ENCODE measurements at places on chromosomes 13 and 19.

DNA sequence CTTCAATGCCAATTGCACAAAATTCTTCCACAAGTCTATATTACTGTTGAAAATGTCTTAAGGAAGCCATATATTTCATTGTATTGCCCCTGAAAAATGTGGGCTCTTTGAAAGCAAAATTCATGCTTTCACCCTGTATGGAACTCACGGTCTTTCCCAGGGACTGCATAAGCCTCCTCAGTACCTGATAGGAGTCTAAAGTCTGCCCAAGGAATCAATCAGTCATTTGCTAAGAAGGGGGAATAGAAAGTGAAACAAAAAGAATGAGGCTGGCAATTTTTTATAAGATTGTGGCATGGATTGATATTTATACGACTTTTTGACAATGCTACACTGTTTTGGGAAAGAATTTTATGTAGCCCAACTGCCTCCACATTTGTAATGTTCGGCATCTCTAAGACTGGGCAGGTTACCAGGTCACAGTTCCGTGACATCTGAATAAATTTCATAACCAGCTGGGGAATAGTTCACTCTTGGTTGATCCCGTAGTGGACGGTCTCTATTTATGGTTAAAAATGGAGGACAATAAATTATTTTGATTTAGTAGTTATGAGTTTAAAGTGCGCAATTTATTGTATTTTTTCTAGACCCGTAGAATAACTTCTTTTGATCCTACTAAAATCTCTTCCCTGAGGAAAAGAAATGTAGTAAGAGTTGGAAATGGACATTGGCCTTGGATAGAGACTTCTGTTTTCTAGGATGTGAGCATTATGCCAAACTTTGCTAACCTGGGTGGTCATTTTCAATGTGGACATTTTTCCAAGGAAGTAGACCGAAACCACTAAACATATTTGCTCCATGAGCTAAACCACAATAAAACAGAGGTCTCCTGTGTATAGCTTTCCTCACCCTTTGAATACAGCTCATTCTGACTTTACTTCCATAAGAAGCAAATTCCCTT, 1585.4 kb downstream of the EFNB2 start:
- no peak for DNase-seq

DNA sequence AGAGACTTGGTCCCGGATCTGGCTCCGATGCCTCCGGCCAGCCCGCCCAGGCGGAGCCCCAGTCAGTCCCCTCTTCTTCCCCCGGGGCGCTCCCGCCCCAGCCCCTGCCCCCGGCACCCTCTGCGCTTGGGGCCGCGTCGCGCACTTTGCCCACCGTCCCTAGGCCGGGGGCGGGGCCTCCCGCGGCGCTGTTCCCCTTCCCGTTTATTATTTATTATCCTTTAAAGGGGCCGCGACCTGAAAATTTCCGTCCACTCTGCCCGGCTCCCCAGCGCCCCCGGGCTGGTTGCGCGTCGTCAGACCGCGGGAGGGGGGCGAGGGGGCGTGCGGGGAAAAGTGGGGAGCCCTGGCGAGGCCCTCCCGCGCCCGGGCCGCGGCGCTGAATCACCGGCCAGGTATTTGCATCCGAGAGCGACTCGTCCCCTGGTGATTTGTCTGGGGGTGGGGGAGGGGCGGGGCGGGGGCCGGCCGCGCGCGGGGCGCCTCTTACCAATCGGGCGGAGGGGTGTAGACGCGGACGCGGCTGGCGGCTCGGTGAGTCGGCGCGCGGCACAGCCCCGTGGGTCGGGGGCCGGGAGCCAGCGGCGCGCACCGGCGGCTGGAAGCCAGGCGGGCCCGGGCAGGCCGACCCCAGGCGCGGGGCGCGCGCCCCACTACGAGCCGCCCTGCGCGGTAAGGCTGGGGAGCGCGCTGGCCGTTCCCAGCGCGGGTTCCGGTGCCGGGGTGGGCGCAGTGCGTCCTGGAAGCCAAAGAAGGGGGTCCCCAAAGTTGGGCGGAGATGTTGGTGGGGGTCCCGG, at the start of gene ARID3A:
TSS of gene ARID3A (plus strand) at position 510 of the 797 bp plus-strand sequence. CDS start 3,494 bp downstream, outside the sequence.
- DNase-seq: peak; percentile 87

DNA sequence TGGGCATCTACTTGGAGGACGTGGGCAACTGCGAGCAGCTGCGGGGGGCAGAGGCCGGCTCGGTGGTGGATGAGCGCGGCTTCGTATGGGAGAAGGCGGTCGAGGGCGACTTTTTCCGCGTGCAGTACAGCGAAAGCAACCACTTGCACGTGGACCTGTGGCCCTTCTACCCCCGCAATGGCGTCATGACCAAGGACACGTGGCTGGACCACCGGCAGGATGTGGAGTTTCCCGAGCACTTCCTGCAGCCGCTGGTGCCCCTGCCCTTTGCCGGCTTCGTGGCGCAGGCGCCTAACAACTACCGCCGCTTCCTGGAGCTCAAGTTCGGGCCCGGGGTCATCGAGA, 10.3 kb upstream of the STRN4 start:
- no peak for DNase-seq

DNA sequence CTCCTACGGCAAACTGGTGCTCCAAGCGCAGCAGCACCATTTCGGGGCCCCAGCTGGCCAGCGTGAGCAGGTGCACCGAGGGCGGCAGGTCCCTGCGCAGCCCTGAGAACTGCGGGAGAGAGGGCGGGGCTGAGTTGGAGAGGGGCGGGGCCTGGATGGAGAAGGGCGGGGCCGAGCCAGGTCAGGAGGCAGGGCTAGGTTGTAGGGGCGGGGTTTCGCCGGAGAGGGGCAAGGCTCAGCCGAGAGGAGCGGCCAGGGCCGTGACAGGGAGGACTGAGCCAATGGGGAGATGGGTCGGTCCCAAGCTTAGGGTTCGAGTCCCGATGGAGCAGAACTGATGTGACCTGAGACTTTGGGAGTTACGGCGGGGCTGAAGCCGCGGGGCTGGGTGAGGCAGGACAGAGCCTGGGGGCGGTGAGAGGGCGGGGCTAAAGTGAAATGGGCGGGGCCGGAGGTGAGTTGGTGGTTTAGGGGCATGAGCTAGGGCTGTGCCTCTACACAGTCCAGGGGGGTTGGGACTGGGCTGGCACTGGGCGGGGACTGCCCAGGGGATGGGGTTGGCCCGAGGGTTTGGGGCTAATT, 19.0 kb downstream of the MAN2B1 start:
- DNase-seq: no peak

GRCh38 chr19:996051-996838, 4.0 kb upstream of the GRIN3B start:
- peak; percentile 29 for DNase-seq

GRCh38 chr19:11963566-11964355, 1.1 kb upstream of the ZNF763 start:
- DNase-seq: peak; percentile 75

DNA sequence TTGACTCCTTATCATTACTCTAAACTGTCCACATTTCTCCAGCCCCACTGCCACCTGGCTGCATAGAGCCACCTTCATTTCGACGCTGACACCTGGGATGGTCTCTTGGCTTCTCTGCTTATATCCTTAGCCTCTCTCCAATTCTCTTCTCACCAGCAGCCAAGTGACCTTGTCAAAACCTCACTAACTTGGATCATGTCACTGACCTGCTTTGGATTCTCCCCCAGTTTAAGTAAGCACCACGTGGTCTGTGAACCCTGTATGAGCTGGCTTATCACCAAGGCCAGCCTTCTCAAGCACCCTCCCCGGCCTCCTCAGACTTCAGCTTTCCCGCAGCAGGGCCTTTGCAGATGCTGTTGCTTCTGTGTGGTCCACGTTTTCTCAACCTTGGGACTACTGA, 12.3 kb upstream of the GGACT start:
- no peak for DNase-seq

GRCh38 chr13:113187263-113187669, 21.2 kb downstream of the PCID2 start:
- no peak for DNase-seq

- DNase-seq: no peak
Measured at GRCh38 chr13:72983085-72983768, 75.6 kb upstream of the KLF5 start.

GRCh38 chr13:27634791-27635190, 13.1 kb downstream of the POLR1D start:
- no peak for DNase-seq

DNA sequence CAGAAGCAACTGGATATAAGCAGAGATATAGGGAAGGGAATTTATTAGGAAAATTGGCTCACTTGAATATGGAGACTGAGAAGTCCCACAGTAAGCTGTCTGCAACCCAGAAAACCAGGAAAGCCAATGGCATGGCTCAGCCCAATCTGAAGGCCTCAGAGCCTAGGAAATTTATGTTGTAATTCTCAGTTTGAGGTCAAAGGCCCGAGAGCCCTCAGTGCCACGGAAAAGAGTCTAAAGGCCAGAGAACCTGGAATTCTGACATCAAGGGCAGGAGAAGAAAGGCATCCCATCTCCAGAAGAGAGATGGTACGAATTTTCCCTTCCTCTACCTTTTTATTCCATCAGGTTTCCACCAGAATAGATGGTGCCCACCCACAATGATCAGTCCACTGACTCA, 20.1 kb upstream of the RXFP2 start:
- DNase-seq: no peak

Measured in germinal center (tissue), 1 donor.